ENCODE measurements at places on chromosomes 5 and 9. TPM values are rescaled to one million over a fixed set of nuclear protein-coding genes. Genes with fewer than 3 reads are reported as not detected.

DNA sequence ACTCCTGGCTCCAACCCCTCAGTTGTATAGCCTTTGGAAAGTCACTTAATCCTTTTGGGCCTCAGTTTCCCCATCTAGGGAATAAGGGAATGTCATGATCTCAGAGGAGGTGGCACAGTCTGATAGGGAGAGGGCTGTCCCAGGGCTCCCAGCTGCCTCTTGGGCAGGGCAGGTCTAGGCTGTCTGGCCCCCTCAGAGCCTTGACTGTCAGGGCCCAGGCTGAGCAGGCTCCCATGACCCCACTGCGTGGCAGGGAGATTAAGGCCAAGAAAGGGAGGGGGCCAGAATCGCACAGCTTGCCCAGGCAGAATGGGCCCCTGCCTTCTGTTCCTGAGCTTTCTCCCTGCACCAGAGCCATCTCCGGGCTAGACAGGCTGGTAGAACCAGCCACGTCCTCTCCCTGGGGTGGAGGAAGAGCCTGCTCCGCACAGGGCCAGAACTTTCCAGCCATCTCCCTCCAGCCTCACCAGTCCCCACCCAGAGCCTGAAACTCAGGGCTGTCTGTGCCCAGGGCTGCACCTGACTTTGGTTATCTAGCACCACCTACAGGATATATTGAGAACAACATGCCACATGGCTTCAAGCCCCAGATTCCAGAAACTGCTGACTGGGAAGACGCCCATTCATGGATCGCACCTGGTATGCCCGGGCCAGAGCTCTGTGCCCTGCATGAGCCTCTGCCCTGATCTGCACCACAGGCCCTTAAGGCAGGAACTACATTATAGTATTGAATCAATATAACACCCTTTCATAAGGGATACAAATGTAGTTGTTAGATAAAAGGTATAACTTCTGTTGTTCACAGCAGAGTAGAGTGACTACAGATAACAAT, 32.1 kb downstream of the NAIF1 start:
- H3K4me1 ChIP-seq: no peaks in the 10 kb centered on the region
- H3K27me3 ChIP-seq: no peaks in the 10 kb centered on the region
- H3K4me3 ChIP-seq: no peak overlapping the region

DNA sequence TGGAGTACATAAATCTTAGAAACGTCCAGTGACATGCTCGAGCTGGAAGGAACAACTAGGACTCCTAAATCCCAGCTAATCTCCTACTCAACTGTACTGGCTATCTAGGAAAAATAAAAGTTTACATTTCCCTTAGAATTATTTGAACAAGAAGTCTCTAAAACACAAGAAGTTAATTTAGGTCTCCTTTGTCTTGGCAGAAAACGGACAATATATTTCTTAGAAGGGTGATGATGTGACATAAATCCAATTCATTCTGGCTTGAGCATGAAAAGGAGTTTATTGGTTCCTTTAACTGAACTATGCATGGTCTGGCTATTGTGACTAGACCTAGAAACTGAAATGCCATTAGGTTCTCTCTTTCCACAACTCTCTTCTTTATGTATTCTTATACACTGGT, 1242.2 kb upstream of the DMAC1 start:
- no peaks in the 10 kb centered on the region for H3K4me1 ChIP-seq
- no peaks in the 10 kb centered on the region for H3K27me3 ChIP-seq
- no peak for DNase-seq
- no peak overlapping the region for H3K27ac ChIP-seq

- no peaks in the 10 kb centered on the region for H3K36me3 ChIP-seq
- DNase-seq: no peak
- H3K27me3 ChIP-seq: no peaks in the 10 kb centered on the region
- no peaks in the 10 kb centered on the region for H3K4me1 ChIP-seq
Measured at GRCh38 chr5:120499876-120500563, 35.9 kb downstream of the PRR16 start.

GRCh38 chr5:16570121-16570815, 46.5 kb downstream of the RETREG1 start:
- H3K36me3 ChIP-seq: no peaks in the 10 kb centered on the region
- DNase-seq: no peak
- no peaks in the 10 kb centered on the region for H3K27me3 ChIP-seq
- no peaks in the 10 kb centered on the region for H3K4me1 ChIP-seq
- no peak overlapping the region for H3K27ac ChIP-seq

DNA sequence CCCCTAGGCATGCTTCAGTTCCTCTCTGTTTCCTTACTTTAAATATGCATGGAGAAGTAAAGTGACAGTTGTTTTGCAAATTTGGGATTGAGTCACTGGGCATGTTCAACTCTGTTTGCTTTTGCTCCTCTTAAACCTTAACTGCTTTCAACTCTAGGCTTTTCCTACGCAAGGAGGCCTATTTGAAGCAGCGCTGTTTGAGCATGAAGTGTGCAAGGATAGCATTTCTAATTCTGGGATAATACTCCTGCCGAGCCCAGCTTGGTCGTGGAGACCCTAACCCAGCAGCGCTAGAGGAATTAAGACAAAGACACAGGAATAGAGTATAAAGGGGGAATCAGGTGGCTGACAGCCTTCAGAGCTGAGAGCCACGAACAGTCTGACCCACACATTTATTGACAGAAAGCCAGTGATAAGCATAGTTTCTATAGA, 803.4 kb upstream of the CDH10 start:
- no peak overlapping the region for H3K27ac ChIP-seq
- no peak for DNase-seq
- H3K4me1 ChIP-seq: no peaks in the 10 kb centered on the region
- H3K27me3 ChIP-seq: no peaks in the 10 kb centered on the region
- H3K4me3 ChIP-seq: no peak overlapping the region
- H3K36me3 ChIP-seq: no peaks in the 10 kb centered on the region

GRCh38 chr9:100511205-100511604, 38.3 kb downstream of the TMEFF1 start:
- H3K4me3 ChIP-seq: no peak overlapping the region
- no peak for DNase-seq
- H3K36me3 ChIP-seq: no peaks in the 10 kb centered on the region
- no peaks in the 10 kb centered on the region for H3K4me1 ChIP-seq

DNA sequence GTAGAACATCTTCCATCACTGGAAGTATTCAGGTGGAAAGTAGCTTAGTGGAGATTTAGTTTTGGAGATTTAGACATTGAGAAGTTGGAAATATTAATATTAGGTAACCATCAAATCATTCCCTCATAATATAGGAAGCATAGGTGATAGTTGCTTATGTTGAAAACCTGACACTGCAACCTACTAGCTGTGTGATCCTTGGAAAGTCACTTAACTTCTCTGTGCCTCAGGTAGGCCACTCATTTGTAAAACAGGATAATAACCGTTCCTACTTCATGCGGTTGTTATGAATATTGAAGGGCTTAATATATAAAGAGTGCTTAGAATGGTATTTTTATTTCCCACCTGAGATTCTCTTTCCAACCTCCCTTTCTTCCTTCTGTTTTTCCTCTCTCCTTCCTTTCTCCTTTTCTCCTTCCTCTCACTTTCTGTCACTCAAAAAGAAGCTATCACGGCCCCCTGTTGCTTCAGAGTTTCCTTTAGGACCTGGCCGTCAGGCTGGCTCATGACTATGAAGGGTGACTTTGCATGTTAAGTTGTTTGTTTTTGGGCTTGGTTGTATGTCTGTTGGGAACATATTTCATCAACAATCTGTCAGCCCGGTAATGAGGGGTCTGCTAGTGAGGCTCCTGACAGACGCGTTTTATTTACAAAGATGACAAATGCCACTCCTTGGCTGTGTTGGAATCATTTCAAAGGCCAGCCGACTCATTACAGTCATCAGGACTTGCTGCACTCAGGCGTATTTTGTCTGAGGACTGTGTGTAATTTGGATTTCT, 31.0 kb downstream of the DOCK2 start:
- H3K4me3 ChIP-seq: no peak overlapping the region
- no peaks in the 10 kb centered on the region for H3K4me1 ChIP-seq
- DNase-seq: no peak
- no peaks in the 10 kb centered on the region for H3K27me3 ChIP-seq

- no peaks in the 10 kb centered on the region for H3K36me3 ChIP-seq
- H3K4me1 ChIP-seq: no peaks in the 10 kb centered on the region
- H3K27me3 ChIP-seq: no peaks in the 10 kb centered on the region
- DNase-seq: no peak
- no peak overlapping the region for H3K4me3 ChIP-seq
Measured at GRCh38 chr9:14148501-14149103, 165.3 kb downstream of the NFIB start.

- H3K4me3 ChIP-seq: no peak overlapping the region
- DNase-seq: peak; percentile 53
- no peaks in the 10 kb centered on the region for H3K27me3 ChIP-seq
- H3K27ac ChIP-seq: peak overlapping the region; percentile 31
- H3K4me1 ChIP-seq: no peaks in the 10 kb centered on the region
- no peaks in the 10 kb centered on the region for H3K36me3 ChIP-seq
Measured at GRCh38 chr9:35553670-35554543, 51.2 kb upstream of the TESK1 start.

DNA sequence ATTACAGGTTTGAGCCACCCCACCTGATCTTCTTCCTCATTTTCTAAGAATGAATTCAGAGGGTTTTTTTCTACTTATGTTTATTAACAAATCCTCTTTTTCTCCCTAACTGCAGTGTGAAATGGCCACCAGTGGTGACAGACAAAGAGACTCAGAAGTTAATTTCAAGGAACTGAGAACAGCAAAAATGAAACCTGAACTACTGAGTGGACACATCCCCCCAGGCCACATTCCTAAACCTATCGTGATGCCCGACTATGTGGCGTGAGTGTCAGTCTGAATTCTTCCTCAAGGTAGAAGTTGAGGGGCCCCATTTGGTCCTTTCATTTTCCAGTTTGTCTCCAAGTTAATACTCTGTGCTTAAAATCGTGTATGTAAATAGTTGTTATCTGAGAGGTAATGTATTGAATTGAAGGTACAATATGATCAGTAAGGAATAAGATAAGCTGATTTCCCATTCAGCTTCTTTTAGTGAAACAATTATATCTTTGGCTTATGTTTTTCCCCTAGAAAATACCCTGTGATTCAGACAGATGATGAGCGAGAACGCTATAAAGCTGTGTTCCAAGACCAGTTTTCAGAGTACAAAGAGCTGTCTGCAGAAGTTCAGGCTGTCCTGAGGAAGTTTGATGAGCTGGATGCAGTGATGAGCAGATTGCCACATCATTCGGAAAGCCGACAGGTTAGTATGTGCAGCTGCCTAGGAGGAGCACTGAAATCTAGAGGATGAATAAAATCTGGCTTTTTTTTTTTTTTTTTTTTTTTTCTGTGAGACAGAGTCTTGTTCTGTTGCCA, 17.7 kb downstream of the MARVELD2 start:
- H3K27ac ChIP-seq: no peak overlapping the region
- H3K27me3 ChIP-seq: no peaks in the 10 kb centered on the region
- DNase-seq: no peak
- no peaks in the 10 kb centered on the region for H3K36me3 ChIP-seq
- H3K4me3 ChIP-seq: no peak overlapping the region
- no peaks in the 10 kb centered on the region for H3K4me1 ChIP-seq

DNA sequence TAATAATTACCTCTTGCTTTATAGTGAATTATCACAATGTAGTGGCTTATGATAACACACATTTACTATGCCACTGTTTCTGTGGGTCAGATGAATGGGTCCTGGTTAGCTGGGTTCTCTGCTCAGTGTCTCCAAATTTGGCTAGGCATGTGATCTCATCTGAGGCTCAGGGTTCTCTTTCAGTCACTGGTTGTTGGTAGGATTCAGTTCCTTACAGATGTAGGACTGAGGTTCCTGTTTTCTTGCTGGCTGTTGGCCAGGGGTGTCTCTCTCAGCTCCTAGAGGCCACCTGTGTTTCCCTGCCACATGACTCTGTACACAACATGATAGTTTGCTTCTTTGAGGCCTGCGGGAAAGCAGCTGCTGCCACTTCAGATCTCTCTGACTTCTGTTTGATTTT, 7.1 kb downstream of the NFX1 start:
- DNase-seq: no peak
- H3K4me3 ChIP-seq: no peak overlapping the region
- H3K27ac ChIP-seq: no peak overlapping the region
- peaks cover 23% of the 10 kb centered on the region for H3K4me1 ChIP-seq

GRCh38 chr5:167783145-167783817, 508.2 kb upstream of the WWC1 start:
- DNase-seq: no peak
- H3K4me3 ChIP-seq: no peak overlapping the region
- no peaks in the 10 kb centered on the region for H3K27me3 ChIP-seq

DNA sequence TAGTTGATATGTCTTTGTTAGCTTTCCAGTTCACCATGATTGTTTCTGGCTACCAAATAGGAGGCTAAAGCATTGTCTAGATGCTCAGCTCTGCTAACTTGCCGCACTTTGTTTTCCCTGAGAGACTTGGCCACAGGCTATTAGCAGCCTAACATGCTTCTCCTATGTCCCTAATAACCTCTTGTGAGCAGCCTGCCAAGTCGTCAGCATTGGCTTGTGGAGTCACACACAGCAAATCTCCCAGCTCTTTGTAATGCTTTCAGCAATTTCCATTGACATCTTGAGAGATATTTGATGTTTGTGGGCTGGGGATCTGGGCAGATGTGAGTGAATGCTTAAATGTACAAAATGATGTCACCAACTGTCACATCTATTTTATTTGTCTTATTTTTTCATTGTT, 346.9 kb downstream of the KDM4C start:
- no peak overlapping the region for H3K27ac ChIP-seq
- H3K36me3 ChIP-seq: no peaks in the 10 kb centered on the region
- DNase-seq: no peak
- no peak overlapping the region for H3K4me3 ChIP-seq
- H3K27me3 ChIP-seq: no peaks in the 10 kb centered on the region
- H3K4me1 ChIP-seq: no peaks in the 10 kb centered on the region

DNA sequence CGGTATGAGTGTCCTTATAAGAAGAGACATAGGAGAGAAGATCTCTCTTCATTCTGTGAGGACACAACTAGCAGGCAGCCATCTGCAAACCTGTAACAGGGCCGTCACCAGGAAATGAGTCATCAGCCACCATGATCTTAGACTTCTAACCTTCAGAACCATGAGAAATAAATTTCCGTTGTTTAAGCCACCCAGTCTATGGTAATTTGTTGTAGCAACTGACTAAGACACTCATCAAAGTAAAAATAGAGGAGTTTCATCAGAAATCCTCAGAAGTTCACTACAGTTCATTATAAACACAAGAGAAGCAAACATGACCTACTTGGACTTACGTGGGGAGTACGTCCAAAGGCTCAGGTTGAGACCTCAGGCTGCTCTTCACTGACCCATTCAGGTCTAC, 357.7 kb downstream of the SEMA5A start:
- H3K36me3 ChIP-seq: no peaks in the 10 kb centered on the region
- H3K27me3 ChIP-seq: no peaks in the 10 kb centered on the region
- H3K4me1 ChIP-seq: no peaks in the 10 kb centered on the region
- no peak overlapping the region for H3K4me3 ChIP-seq
- H3K27ac ChIP-seq: no peak overlapping the region
- no peak for DNase-seq

DNA sequence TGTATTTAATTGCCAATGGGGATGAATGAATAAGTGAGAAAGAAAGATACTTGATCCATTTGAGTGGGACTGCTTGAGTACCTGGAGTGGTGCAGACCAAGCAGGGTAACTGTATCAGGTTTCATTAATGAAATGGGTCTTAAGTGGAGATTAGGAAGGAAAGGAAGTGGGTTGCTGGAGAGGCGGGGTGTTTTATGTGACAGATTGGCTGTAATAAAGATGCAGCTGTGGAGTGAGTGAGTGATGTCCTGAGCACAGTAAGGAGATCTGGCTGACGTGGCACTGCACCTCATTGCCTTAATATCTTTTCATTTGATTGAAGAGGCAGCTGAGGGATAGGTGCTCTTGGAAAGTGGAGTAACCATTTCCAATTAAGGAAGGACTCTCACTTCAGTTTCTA, 161.0 kb upstream of the CCDC152 start:
- peaks cover 9% of the 10 kb centered on the region for H3K4me1 ChIP-seq
- H3K27ac ChIP-seq: no peak overlapping the region
- no peaks in the 10 kb centered on the region for H3K36me3 ChIP-seq
- no peak for DNase-seq

The VPS13A gene
- 50.5 TPM for total RNA-seq

The GTF2H2C gene
- total RNA-seq: 22.4 TPM

The GFM2 gene
- total RNA-seq: 21.0 TPM

The SLC25A2 gene
- 0.64 TPM for total RNA-seq

The DEPDC1B gene
- total RNA-seq: under 0.01 TPM

Measured in breast epithelium (tissue), 4 donors.